ENCODE measurements at places on chromosomes 5 and 9. TPM values are rescaled to one million over a fixed set of nuclear protein-coding genes. Genes with fewer than 3 reads are reported as not detected.

- H3K4me1 ChIP-seq, result no peaks in the 10 kb centered on the region
- H3K27ac ChIP-seq, result no peak overlapping the region
- no peak overlapping the region for H3K4me3 ChIP-seq
- H3K27me3 ChIP-seq, result peaks cover 29% of the 10 kb centered on the region
These were observed 12.2 kb upstream of the POMT1 start for GRCh38 chr9:131490514-131490913.

- H3K4me3 ChIP-seq, result no peak overlapping the region
- peaks cover 50% of the 10 kb centered on the region for H3K36me3 ChIP-seq
- no peaks in the 10 kb centered on the region for H3K27me3 ChIP-seq
These were observed 112.4 kb downstream of the MEF2C start for GRCh38 chr5:88770276-88771257.

DNA sequence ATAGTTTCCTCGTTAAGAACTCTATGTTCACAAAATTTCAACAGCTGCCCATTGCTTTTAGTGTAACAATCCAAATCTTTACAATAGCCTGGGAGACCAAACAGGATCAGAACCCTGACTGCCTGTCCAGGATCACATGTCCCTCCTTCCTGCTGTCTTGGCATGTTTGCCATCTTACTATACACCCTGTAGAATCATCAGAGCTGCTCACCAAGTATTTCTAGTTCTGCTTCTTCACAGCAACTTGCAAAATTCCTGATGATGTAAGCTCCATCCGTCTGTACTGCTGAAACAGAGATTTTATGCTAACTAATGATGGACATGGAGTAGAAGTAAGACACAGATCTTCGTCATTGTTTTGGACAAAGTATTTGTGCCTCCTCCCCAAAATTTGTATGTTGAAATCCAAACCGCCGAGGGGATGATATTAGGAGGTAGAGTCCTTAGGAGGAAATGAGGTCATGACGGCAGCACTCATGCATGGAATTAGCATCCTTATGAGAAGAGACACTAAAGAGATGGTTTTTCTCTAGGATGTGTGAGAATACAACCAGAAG is 464.9 kb upstream of the BRINP1 start:
- no peak overlapping the region for H3K4me3 ChIP-seq
- no peaks in the 10 kb centered on the region for H3K4me1 ChIP-seq
- DNase-seq, result no peak
- peaks cover 6% of the 10 kb centered on the region for H3K27me3 ChIP-seq

DNA sequence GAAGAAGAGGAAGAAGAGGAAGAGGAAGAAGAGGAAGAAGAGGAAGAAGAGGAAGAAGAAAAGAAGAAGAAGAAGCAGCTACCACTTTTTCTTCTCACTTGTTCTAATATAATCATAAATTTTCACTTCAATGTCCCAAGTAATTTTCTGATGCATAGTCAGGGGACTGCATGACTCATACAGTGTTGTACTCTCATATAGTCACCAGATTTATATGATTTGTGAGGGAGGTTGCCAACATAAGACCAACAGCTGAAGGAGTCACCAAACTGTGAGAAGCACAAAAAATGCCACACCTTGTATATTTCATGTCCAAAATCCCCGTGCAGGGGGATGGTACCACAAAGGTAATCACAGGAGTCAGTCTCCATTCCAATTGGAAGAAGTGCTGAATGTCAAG is 32.7 kb upstream of the DMRTA1 start:
- peaks cover 29% of the 10 kb centered on the region for H3K4me1 ChIP-seq
- H3K27ac ChIP-seq, result no peak overlapping the region
- no peaks in the 10 kb centered on the region for H3K36me3 ChIP-seq
- H3K4me3 ChIP-seq, result no peak overlapping the region
- H3K27me3 ChIP-seq, result no peaks in the 10 kb centered on the region

DNA sequence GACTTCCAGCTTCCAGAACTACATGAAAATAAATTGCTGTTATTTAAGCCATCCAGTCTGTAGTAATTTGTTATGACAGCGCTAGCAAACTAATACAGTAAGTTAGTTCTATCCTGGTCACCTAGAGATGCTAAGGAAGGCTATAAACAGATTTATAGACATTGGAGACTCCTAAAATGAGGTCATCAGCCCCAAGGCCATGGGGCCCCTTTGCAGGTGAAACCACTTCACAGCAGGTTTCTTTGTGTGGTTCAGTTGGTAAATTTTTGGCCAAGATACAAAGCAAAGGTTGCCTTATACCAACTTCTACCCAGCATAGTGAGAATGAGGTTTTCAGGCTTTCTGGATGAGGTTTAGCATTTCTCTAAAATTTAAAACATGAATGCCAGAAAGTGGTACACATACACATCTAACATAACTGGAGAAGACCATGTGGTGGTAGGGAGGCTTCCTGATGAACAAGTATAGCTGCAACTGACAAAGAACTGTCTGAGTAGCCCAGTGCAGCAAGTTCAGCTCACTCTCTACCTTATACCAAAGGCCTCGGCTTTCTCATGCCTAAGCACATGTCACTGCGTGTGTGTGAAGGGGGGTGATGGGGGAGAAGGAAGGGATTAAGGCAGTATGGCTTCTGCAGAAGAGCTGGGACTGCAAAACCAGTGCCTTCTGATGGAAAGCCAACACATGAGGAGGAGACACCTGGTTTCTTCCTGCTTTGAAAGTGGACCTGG is 264.6 kb upstream of the TAS2R1 start:
- DNase-seq, result no peak
- no peak overlapping the region for H3K27ac ChIP-seq
- peaks cover 7% of the 10 kb centered on the region for H3K27me3 ChIP-seq

DNA sequence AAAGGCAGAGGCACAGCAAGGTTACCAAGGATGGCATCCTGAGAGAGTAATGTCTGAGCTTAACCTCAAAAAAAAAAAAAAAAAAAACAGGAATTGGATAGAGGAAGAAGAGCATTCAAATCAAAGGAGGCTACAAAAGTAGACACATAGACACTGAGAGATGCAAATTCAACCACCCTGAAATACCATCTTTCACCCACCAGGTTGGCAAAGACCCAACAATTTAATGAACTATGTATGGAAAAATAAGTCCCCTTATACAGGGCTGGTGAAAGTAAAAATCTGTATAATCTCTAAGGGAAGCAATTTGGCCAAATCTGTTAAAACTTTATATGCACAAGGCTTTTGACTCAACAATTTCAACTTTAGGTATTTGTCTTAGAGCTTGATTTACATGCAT is 4.9 kb downstream of the NADK2 start:
- no peak for DNase-seq
- no peaks in the 10 kb centered on the region for H3K27me3 ChIP-seq
- H3K4me1 ChIP-seq, result peaks cover 14% of the 10 kb centered on the region
- H3K36me3 ChIP-seq, result no peaks in the 10 kb centered on the region
- no peak overlapping the region for H3K4me3 ChIP-seq

DNA sequence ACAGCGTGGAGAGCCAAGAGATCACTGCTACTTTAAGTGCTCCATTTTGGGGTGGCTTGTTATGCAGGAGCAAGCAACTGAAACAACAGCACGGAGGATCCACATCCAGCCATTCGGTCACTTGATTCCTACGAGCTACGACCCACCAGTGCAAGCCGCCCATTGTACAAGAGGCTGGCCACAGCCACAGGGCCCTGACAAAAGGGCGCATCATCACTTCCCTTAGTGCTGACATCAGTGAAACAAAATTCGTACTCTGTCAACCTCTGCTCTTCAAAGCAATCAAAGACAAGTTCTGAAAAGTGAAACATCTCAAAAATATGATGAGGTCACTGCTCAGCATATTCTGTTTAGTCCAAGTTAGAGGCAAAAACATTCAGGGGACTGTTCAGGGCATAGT is 168.4 kb downstream of the GADD45G start:
- DNase-seq, result no peak
- peaks cover 2% of the 10 kb centered on the region for H3K27me3 ChIP-seq
- no peak overlapping the region for H3K27ac ChIP-seq
- no peak overlapping the region for H3K4me3 ChIP-seq
- H3K36me3 ChIP-seq, result no peaks in the 10 kb centered on the region
- H3K4me1 ChIP-seq, result no peaks in the 10 kb centered on the region

DNA sequence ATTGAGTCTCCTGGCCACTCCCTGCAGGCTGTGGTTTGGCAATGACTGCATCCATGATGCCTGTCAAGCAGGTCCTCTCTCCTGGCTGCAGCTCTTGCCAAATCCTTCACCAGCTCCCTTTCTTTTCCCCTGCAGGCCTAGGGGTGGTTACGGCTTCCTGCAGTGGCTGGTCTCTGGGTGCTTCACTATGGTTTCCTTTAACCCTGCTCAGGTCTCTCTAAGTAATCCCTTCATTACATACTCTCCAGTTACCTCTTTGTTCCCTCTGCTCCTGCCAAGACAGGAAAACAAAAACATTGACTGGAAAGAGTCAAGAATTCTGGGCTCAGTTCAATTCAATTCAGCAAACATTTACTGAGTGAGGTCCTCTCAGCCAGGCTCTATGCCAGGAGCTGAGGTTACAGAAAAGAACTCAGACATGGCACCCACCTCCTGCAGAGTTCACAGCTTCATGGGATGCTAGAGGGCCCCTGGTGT is 19.8 kb upstream of the PTPN3 start:
- no peak overlapping the region for H3K4me3 ChIP-seq
- no peaks in the 10 kb centered on the region for H3K36me3 ChIP-seq
- no peaks in the 10 kb centered on the region for H3K4me1 ChIP-seq
- peaks cover 9% of the 10 kb centered on the region for H3K27me3 ChIP-seq
- H3K27ac ChIP-seq, result no peak overlapping the region

Gene FBP1
- total RNA-seq, result not detected

Gene FOXI1
- 2.2 TPM for total RNA-seq

Gene SPINK7
- total RNA-seq, result not detected

Gene ACER2
- total RNA-seq, result 9.6 TPM

Gene C9
- not detected for total RNA-seq
